ENCODE measurements at places on chromosomes 1 and 21.

GRCh38 chr1:206769304-206769731 is 1.3 kb upstream of the IL19 start:
- DNase-seq, result no peak

DNA sequence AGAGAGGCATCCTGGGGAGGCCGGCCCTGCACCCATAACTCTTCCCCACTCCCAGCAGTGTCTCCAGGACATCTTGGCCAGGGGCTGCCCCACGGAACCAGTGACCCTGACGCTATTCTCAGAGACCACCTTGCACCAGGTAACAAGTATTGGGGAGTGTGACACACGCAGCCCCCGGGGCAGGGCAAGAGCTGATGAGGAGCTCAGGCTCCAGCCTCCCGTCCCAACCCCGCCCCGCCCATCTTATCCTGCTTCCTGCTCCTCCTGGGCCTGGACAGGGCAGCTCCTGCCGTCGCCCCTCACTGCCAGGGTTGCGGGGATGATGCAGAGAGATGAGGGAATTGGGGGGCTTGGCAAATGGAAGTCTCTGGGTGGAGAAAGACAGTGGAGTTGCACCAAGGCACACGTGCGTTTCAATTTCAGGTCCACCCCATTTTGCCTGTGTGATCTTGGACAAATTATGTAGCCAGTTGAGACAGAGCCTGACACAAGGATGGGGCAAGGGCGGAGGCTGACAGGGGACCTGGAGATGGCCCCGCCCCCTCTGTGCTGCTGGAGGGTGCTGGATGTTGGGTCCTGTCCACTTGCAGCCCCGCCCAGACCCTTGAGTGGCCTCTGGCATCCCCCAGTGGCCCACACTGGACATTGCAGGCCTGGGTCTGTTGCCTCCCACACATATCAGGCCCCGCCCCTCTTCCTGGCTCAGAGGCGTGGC is 10.7 kb downstream of the CLCNKA start:
- DNase-seq, result peak; percentile 57

- DNase-seq, result no peak
These were observed 4.7 kb upstream of the DENND2D start for GRCh38 chr1:111204983-111205713.

DNA sequence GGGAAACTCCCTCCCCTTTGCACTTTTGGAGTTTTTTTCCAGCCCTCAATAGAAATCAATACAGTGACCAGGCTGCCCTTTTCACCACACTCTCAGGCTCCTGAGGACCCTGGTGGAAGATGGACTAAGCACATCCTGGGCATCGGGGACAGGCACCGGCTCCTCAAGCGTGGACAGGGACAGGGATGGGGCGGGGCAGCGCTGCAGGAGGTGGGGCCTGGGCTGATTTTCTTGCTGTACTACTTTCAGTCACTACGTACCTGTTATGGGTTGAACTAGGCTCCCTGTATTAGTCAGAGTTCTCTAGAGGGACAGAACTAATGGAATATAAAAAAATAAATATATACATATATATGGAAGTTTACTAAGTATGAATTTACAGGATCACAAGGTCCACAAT is 2.5 kb downstream of the MX2 start:
- no peak for DNase-seq

GRCh38 chr1:31886866-31887265 is 51.3 kb downstream of the PTP4A2 start:
- no peak for DNase-seq

GRCh38 chr1:244214009-244214967 is 163.2 kb downstream of the ZBTB18 start:
- peak; percentile 97 for DNase-seq

- no peak for DNase-seq
These were observed 4.5 kb downstream of the HSPB7 start for GRCh38 chr1:16013220-16013907.

GRCh38 chr1:10816233-10816632 is 19.8 kb upstream of the CASZ1 start:
- no peak for DNase-seq

GRCh38 chr1:234592240-234592639 is 17.7 kb downstream of the IRF2BP2 start:
- no peak for DNase-seq

DNA sequence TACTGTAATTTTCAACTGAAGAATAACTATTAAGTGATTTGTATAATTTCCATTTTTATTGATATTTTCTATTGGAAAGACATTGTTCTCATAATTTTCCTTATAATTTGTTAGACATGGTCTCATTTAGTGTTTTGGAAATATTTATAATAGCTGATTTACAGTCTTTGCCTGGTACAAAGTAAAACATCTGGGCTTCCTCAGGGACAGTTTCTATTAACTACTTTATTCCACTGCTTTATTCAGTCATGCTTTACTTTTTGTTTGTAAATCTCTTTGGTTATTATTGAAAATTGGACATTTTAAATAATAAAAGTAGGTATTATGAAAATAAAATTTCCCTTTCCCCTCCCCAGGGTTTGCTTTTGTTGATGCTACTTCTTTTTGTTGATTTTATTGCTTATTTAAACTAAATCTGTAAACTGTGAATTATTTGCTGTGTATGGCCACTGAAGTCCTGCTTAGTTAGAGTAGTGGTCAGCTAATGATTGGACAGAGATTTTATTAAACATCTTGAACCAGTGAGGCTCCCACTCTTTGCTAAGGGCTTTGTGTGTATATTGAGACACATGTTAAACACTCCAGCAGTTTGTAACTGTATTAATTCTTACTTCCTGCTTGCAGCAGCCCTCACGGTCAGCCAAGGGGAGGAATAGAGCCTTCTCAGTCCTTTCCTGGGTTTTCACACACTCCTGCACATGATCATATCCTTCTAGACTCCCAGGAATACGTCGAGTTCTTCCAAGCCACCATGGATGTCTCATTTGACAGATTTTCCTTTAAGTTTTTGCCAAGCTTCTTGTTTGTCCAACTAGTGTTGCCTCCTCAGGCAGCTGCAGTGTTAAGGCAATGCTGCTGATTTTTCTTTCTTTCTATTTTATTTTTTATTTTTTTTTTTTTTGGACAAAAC is 994.6 kb upstream of the PRMT6 start:
- DNase-seq, result no peak

- DNase-seq, result no peak
These were observed 92.9 kb downstream of the DPYD start for GRCh38 chr1:97827887-97828286.

DNA sequence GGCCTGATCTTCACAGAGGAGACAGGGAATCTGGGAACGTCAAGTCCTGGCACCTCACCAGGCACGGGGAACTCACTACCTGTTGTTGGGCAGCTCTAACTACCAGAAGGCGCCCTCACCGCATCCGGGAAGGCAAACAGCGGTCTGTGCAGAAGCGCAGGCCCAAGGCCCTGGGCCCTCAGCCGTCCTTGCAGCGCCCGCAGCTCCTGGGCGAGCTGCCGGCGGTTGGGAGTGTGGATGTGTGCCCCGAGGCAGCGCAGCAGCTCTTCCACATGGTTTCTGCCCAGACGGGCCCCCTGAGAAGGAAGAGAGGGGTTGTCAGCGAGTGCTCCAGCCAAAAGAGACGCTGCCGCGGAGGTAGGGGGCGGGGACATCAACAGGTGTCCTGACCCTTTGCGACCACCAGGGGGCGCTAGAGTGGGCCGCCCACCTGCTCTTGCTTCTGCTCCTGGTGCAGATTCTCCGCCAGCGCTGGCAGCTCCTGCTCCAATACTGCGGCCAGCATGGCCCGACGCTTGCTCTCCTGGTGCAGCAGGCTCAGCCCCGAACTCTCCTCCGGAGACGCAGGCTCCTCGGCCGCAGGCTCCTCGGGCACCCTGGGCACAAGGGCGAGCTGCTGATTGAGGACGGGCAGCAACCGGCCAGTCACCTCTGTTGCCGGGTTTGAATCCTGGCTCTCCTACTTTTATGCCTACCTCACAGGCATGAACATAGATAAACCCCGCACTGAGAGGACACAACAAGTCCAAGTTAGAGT is 9.3 kb downstream of the MAP3K6 start:
- DNase-seq, result no peak

DNA sequence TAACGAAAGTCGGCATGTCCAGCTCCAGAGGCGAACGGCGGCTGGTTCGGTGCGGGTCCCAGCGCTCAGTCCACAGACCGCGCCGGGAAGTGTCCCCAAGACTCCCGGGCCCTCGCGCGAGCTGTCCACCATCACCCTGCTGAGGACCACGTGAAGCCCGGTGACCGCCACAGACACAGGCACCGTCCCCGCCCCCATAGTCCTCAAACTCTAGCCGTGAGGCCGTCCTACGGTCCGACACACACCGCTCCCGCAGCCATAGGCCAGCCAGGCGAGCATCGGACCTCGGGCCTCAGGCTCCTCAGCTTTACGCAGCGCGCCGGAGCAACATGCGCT is 535 bp downstream of the SETD4 start:
- DNase-seq, result no peak

DNA sequence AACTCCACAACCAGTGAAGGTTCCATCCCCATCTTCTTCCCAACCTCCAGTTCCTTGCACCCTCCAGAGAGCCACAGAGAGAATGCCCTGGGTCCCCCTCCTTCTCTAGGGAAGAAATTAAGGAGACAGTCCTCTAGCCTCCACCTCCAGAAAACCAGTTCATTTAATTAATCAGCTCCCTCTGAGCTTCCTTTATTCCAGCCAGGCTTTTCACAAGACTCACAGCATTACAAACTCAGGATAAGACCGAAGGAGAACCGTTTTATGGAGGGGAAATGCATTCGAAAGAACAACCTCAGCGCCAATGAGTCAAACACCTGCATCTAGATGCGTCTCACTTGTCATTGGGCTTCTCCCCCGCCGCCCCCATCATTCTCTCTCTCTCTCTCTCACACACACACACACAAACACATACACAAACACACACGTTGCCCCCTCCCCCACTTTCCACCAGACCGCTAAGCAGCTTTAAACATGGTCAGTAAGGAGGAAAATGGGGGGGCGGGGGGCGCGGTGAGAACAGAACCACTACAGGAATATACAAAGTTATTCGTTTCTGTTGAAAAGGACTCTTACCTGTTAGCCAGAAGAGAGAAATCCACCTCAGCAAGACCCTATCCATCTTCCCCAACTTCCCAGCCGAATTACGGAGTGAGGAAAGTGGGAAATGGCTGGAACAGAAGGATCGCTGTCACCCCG is 544 bp downstream of the ILDR2 start:
- no peak for DNase-seq

DNA sequence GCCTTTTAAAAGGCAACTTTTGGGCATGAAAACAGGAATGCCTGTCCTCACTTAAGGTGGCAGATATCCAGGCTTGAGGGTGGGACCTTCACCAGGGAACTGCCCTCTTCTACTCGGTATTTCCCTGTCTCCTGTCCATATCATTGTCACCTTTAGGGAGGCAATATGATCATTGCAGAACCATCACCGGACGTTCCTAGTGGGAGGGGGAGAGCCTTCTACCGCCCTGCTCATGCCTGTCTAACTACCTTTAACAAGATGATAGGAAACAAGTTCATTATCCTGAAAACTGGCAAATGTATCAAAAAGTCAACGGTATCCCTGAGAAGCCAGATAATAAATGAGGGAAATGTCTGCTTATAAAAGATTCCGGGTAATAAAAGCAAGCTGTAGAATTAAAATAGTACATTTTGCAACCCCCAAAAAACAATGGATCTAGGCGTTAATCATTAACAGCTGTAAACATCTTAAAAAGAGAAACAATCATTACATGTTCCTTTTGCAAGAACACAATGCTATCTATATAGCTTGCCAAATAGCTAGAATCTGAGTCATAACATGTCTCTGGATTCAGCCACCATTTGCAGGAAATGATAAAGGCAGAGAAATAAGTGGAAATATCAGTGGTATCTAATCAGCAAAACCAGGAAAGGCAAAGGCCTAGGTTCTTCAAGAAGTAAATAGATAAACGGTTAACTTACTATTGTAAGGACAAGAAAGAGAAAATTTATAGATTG is 852.9 kb upstream of the ADGRL4 start:
- DNase-seq, result peak; percentile 11

DNA sequence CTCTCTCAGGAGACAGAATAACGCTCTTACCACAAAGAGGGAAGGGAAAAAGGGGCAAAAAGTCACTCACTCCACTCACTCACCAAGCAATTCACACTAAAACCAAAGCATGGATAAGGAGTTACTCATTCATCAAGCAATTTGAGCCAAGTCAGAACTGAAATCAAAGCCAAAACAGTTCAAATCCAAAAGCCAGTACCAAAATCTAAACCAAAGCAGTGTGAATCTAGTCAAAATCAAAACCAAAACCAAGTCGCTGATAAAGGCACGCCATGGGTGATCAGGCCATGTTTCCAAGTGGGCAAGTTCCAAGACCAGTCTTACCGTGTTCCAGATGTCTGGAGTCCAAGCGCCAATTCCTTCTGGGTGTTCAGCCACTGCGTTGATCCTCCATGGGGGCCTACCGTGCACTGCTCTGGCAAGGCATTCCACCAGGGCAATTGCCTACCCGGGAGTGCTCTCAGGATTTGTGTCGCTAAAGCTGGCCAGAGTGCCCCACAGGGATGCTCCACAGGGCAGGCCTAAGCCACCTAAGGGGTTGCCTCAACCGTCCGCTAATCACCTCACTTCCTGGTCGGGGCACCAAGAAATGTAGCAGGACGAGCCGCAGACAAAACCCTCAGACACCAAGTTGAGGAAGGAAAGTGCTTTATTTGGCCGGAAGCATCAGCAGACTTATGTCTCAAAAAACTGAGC is 142.3 kb downstream of the TRIM33 start:
- no peak for DNase-seq

DNA sequence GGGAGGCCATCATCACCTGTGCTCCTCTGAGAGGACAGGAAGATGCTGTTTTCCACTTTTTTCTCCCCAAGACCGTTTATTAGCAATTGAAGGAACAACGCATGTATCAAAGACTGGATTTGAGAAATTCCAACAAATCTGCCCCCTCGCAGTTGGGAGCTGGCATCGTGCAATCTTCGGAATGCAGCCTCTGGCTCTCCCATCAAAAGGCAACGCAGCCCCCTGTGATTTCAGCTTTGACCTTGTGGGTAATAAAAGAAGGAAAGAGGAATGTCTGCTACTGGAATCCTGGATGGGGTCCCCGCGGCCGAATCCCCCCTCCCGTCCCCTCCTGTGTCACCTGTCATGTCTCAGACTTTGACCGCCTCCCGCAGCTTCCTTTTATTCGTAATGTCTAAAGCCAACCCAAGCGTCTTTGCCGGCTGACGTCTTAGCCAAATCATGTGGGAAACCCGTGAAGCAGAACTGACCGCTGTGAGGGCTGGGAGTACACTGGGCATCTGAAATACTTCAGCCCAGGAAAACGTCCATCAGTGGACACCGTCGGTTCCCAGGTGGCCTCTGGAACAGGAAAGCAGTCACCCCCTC is 101.5 kb downstream of the WDR4 start:
- no peak for DNase-seq

GRCh38 chr1:44037154-44037553 is 5.9 kb upstream of the SLC6A9 start:
- DNase-seq, result no peak

GRCh38 chr21:41966872-41967621 is 13.2 kb upstream of the C2CD2 start:
- DNase-seq, result no peak

DNA sequence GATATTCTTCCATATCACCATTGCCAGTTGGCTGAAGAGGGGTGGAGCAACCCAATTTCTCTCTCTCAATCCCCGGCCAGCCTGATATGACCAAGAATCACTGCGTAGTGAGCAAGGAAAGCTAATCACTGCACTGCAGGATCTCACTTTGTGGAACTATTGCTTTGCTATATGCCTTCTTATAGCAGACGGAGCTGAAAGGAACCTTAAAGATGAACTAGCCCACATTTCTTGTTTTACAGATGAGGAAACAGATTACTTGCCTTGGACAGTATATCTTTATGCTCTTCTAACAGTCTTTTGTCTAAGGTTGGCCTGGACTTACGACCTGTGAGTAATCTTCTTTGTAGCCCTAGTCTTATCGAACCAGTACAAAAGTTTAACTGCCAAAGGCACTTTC is 7.6 kb downstream of the APOBEC4 start:
- no peak for DNase-seq

- no peak for DNase-seq
These were observed 31.0 kb upstream of the CLDN14 start for GRCh38 chr21:36510911-36511310.
